Lower leg skin (tissue), 4 donors: ENCODE measurements at places on chromosomes 6 and 20. TPM values are rescaled to one million over a fixed set of nuclear protein-coding genes. Genes with fewer than 3 reads are reported as not detected.

The CTSA gene
- total RNA-seq = 89.1 TPM

The NELFE gene
- 82.4 TPM for total RNA-seq

The POM121L2 gene
- not detected for total RNA-seq

The RAET1G gene
- 4.5 TPM for total RNA-seq

The CLPSL1 gene
- not detected for total RNA-seq
